Jurkat, Clone E6-1 (cell line): ENCODE measurements at places on chromosomes 12 and 14.

DNA sequence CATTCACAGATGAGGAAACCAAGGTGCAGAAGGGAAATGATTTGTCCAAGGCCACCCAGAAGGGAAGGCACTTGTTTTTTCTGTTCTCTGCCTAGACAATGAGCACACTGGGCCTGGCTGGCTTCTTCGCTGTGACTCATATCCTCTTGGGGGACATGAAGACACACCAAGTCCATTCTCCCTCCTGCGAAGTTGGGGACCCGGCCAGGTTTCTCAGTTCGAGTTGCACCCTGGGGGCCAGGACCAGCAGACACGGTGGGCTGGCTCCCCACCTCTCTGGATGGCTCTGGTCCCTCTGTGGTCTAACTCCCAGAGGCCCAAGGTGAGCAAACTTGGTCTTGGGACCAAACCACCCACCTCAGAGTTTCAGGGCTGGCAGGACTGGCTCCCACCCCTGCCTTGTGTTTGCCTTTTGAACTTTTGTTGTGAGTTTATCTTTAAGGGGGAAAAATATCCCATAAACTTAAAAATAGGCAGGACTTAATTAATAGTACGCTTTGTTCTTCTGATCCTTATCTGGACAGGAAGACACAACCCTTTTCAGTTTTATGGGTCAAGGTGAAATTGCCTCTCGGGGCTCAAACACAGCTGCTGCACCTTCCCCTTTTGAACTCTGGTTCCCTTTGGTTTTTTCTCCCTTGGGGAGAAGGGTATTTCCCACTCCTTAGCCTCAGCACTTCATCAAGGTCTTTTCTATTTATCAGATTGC is 9.0 kb upstream of the MLEC start:
- DNase-seq: no peak

GRCh38 chr12:45655743-45656142 is 73.8 kb upstream of the ARID2 start:
- no peak for DNase-seq

DNA sequence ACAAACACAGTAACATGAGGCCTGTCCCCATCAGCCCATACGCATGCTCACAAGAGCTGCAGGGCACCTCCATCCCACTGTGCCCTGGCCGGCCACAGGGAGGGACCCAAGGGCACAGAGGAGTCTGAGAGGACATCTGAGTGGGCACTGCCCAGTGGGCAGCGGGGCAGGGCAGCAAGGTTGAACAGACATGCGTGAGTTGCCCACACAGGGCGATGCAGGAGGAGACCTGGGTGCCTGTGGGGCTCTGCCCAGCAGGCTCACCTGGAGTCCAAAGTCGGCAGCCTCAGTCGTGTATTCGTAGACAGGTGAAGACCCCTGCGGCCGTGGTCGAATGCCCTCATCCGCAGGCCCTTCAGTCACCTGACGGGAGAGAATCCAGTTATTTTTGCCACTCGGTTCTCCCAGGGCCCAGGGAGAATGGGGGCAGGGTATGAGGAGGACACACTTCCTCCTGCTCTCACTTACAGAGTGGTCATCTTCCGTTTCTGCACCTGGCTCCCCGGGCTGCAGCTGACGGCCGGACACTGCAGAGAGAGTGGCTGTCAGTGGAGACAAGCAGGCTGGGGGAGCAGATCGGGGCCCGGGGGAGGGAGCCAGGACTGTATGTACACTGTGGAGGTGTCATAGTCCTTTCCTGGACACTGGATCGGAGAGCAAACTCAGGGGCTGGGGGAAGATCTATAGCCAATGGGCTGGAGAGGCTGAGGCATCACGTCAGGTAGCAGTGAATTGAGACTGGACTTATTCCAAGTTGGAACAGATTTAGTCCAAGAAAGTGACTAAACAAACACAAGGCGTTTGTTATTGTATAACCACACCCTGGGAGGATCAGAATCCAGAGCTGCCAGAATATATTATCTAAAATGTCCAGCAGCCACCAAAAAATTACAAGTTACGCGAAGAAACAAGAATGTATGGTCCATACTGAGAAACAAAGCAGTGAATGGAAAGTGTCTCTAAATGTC is 20.7 kb downstream of the AHNAK2 start:
- DNase-seq: no peak

GRCh38 chr12:71565535-71565934 is 98.1 kb downstream of the ZFC3H1 start:
- DNase-seq: no peak

DNA sequence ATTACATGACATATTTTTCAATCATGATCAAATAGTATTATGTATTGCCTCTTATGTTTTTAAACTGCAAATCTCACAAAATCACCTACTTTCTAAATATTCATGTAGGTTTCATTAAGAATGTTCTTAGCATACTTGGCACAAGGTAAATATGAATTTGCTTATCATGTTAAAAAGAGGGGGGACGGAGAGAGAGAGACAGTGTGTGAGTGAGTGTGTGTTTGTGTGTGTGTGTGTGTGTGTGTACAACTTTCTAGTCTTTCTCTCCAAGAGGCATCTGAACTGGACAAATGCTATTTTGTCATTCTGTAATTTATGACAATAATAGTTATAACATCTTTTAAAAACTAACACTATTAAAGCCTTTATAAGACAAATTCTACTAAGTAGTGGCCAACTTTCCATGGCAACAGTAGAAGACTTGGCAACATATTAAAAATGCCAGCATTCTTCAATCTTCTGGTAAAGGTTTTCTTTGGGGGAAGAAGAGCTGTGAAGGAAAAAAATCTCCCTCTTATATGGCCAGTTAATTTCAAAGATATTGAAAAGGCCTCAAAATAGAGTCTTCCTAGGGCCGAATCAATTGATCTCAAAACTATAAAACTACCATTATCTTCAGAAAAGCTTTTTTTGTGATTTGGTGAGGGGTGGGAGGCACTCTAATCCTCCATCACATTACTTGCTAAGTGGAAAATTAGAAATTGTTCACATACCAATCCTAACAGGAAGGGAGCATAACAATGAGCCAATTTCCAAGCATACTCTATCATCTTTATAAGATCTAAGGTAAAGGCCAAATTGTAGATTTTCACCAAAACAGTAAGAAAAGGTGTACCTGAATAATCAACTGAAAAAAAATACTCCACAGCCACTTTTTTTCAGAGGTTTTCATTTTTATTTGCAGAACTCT is 28.2 kb downstream of the CDK17 start:
- DNase-seq: no peak

DNA sequence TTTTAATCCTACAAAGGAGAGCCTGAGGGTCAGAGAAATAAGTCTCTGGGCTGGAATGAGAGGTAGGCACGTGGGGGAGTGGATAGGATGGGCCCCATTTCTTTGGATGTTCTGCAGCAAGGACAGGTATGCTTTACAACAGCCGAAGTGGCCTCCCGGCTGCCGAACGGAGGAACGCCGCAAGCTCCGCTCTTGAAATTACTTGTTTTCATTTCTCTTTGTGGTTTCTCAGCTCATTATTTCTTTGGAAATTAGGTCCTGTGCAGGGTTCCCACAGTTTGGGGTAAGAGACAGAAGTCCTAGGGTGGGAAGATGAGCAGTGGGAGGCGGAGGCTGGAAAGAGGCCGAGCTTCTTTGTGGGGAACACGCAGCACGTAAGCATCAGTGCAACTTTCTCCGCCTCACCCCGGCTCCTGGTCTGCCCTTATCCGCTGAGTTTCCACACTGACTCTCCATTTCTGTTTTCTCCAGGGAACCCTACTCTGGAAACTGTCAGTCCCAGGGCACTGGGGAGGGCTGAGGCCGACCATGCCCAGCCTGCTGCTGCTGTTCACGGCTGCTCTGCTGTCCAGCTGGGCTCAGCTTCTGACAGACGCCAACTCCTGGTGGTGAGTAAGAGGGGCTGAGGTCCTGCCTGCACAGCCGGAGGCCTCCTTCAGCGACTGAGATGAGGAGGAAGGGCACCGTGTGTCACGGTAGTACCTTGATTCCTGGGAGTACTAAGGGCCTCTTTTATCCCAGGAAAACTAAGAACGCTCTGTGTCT is 2.0 kb downstream of the WNT5B start:
- DNase-seq: no peak

DNA sequence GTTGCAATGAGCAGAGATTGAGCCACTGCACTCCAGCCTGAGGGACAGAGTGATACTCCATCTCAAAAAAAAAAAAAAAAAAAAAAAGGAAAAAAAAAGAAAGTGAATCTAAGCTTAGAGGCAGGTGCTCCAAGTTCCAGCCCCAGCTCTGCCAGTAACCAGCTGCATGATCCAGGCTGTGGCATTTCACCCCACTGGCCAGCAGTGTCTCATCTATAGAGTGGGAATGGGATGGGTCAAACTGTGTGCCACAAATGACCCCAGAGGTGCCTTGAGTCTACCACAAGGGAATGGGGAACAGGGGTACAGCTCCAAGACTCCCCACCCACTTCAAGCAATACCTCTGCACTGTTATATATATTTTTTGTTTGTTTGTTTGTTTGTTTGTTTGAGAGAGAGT is 5.0 kb downstream of the PLEKHD1 start:
- no peak for DNase-seq

- peak; percentile 73 for DNase-seq
Observed at GRCh38 chr14:39268393-39268792, 34.7 kb downstream of the MIA2 start.

DNA sequence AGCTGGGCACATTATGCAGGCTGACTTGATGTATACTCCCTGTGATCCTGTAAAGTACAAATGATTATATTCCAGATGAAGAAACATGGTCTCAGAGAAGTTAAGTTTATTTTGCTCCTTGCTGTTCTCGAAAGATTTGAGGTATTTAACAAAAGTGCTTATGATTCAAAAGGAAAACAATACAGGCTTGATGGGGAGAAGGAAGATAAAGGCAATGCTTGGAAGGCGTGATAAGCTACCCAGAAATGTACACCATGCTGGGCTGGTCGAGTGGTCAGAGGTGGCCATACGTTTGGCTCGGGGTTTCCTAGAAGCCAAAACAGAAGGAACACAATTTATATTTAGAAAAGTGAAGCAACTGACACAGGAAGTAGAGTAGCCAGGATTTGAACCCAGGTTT is 201.0 kb downstream of the KTN1 start:
- DNase-seq: no peak

- no peak for DNase-seq
Observed at GRCh38 chr14:57930241-57930975, 64.5 kb upstream of the SLC35F4 start.

DNA sequence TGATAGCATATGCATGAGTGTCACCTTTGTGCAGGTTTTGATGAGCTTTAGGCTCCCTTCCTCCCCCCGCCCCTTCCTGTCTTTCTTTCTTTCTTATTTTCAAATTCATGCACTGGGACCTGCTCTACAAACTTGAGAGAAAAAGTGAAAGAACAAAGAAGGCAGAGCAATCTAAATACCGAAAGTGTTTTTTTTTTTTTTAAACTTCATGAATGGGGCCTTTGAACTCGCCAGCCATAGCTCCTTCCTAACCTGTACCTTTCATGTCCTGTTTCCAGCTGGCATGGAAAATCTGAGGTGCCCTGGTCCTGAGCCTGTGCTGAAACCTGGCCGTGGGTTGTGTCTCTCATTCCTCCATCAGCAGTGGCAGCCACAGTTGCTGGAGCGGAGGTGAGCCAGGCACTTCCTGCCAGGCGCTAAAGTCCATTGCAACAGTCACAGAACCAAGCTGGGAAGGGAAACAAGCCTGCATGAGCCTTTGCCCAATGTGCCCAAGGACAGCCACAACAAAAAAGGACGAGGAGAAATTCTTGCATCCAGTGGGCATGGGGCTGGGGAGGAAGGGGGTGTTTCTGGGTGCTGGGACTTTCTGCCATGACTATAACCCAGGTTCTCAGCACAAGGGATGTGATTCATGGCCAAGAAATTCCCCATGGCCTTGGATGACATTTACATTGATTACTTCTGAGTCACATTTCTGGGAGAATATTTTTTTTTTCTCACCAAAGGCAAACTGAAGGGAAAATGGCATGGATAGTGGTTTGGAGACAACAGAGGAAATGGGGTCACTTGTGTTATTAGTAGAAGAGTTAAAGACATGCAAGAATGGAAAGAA is 102.7 kb downstream of the TMEM30B start:
- peak; percentile 29 for DNase-seq

DNA sequence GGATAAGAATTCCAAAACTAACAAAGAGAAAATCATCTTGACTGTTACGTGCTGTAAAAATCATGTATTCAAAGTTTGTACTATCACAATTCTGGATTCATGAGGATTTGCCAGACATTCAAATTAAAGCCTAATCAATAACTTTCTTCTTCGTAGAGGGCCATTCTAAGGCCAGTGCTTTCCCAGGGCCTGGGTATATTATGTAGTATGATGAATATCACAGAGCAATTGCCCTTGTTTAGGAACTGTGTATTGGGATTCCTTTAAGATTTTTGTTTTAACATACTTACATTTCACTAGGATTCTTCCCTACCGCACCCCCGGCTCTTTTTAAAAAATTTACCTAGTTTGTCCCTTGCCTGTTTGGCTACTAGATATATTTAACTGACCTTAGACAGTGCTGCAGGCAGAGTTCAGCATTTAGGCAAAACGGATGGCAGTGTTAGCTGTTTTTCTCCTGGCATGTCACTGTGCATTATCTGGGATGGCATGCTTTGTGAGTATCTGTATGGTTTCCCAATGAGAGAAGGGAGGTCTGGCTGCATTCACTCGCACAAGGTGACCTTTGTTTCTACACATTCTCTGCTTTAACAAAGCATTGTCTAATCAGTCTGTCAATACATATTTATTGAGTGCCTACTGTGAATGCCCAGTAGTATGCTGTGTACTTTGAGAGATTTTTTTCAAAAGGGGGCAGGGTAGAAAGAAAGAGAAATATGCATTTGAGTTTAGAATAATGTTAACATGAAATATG is 63.3 kb downstream of the ERC1 start:
- no peak for DNase-seq

DNA sequence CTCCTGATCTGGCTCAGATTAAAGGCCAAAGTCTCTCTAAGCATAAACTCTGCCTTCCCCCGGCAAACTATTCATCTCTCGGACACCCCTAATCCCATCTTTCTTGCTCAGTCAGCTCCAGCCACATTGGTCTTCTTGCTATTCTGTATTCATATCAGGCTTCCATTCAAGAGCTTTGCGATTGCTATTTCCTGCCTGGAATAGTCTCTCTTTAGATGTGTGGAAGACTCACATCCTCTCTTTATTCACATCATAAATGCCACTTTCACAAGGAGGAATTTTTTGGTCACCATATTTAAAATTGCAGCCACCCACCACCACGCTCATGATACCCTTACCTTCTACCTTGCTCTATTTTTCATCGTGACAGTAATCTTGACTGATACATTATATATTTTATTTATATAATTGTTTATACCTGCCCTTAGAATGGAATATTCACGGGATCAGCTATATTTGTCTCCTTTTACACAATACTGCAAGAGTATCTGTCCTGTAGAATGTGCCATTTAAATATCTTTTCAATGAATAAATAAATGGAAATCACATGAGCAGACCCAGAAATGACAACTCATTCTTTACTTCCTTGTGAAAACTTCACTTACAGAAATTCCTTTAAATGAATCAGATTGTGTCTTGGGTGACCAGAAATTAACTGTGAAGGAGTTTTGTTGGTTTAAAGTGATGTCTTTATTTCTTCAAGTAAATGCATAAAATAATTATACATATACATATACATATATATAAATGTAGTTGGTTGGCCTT is 780.6 kb upstream of the FLRT2 start:
- no peak for DNase-seq
